Uterine smooth muscle cell (primary cell): ENCODE measurements at places on chromosomes 7 and 10. TPM values are rescaled to one million over a fixed set of nuclear protein-coding genes. Genes with fewer than 3 reads are reported as not detected.

Gene CHAT
- total RNA-seq: not detected in 2 replicates

Gene POLR2J2
- 3.2 and 3.3 TPM in 2 replicates for total RNA-seq

Gene COL17A1
- under 0.01 and 0.33 TPM in 2 replicates for total RNA-seq

Gene DDIT4
- total RNA-seq: 317 and 486 TPM in 2 replicates

Gene LAMB1
- 208 and 292 TPM in 2 replicates for total RNA-seq

Gene TMEM140
- total RNA-seq: 6.2 and 11.1 TPM in 2 replicates

Gene IQUB
- total RNA-seq: 0.50 and 0.55 TPM in 2 replicates

Gene BET1
- total RNA-seq: 44.7 and 66.6 TPM in 2 replicates

Gene CHN2
- 0.44 and 0.87 TPM in 2 replicates for total RNA-seq

Gene C7orf33
- not detected in 2 replicates for total RNA-seq

Gene SLC18A2
- total RNA-seq: not detected in 2 replicates

Gene UCMA
- not detected in 2 replicates for total RNA-seq

Gene TMEM139
- total RNA-seq: under 0.01 TPM in 1 of 2 replicates, not detected in the other

Gene NUTM2E
- total RNA-seq: not detected in 2 replicates

Gene MKI67
- 10.1 and 48.0 TPM in 2 replicates for total RNA-seq

Gene IFIT1
- total RNA-seq: 12.7 and 16.4 TPM in 2 replicates

Gene C1GALT1
- 41.4 and 52.0 TPM in 2 replicates for total RNA-seq

Gene OR9A2
- total RNA-seq: not detected in 2 replicates

Gene ABCB1
- total RNA-seq: 0.50 and 1.3 TPM in 2 replicates

Gene SPDYE11
- total RNA-seq: not detected in 2 replicates

Gene C10orf105
- total RNA-seq: under 0.01 TPM in 2 replicates

Gene PDLIM1
- total RNA-seq: 1.2 and 4.8 TPM in 2 replicates

Gene AMPH
- 1.5 and 2.0 TPM in 2 replicates for total RNA-seq

Gene OR6V1
- total RNA-seq: not detected in 2 replicates

Gene VWA2
- total RNA-seq: not detected in 2 replicates

Gene GBX1
- not detected in 2 replicates for total RNA-seq

Gene LBX1
- not detected in 2 replicates for total RNA-seq

Gene VGF
- 198 and 249 TPM in 2 replicates for total RNA-seq

Gene CHST12
- total RNA-seq: 8.5 and 10.3 TPM in 2 replicates

Gene AGAP9
- total RNA-seq: 2.6 and 4.0 TPM in 2 replicates

Gene SPDYE2
- total RNA-seq: not detected in 2 replicates

Gene FAM25A
- not detected in 2 replicates for total RNA-seq

Gene RTKN2
- total RNA-seq: 4.6 and 6.3 TPM in 2 replicates

Gene ETV1
- 17.2 and 25.7 TPM in 2 replicates for total RNA-seq

Gene SPDYE18
- total RNA-seq: not detected in 2 replicates

Gene DUSP5
- 58.5 and 67.8 TPM in 2 replicates for total RNA-seq

Gene GNG11
- total RNA-seq: 63.4 and 106 TPM in 2 replicates

Gene COBL
- total RNA-seq: under 0.01 TPM in 2 replicates

Gene KCNK18
- total RNA-seq: not detected in 2 replicates

Gene MOGAT3
- total RNA-seq: not detected in 2 replicates

Gene OR2A42
- total RNA-seq: under 0.01 TPM in 1 of 2 replicates, not detected in the other

Gene SLC16A9
- 1.1 and 1.2 TPM in 2 replicates for total RNA-seq

Gene LEP
- 0.12 TPM in 1 of 2 replicates, not detected in the other for total RNA-seq

Gene SPDYE2B
- total RNA-seq: not detected in 2 replicates
